ENCODE measurements at places on chromosomes 13 and 19.

GRCh38 chr19:47309038-47309437, 623 bp upstream of the C5AR1 start:
- DNase-seq = no peak

GRCh38 chr19:34991542-34992333, 8.4 kb upstream of the GRAMD1A start:
- DNase-seq = no peak

- no peak for DNase-seq
Observed at GRCh38 chr19:11624069-11624463, 26.8 kb downstream of the ZNF627 start.

GRCh38 chr19:35153701-35154524, 622 bp upstream of the FXYD5 start:
- no peak for DNase-seq

- no peak for DNase-seq
Observed at GRCh38 chr13:21010621-21011020, 50.8 kb downstream of the LATS2 start.

GRCh38 chr19:58393725-58394033, 1.8 kb upstream of the RNF225 start:
- DNase-seq = no peak

GRCh38 chr19:30254789-30255188, 117.4 kb upstream of the ZNF536 start:
- no peak for DNase-seq

GRCh38 chr19:810883-811489, 10.8 kb downstream of the PLPPR3 start:
- DNase-seq = no peak

DNA sequence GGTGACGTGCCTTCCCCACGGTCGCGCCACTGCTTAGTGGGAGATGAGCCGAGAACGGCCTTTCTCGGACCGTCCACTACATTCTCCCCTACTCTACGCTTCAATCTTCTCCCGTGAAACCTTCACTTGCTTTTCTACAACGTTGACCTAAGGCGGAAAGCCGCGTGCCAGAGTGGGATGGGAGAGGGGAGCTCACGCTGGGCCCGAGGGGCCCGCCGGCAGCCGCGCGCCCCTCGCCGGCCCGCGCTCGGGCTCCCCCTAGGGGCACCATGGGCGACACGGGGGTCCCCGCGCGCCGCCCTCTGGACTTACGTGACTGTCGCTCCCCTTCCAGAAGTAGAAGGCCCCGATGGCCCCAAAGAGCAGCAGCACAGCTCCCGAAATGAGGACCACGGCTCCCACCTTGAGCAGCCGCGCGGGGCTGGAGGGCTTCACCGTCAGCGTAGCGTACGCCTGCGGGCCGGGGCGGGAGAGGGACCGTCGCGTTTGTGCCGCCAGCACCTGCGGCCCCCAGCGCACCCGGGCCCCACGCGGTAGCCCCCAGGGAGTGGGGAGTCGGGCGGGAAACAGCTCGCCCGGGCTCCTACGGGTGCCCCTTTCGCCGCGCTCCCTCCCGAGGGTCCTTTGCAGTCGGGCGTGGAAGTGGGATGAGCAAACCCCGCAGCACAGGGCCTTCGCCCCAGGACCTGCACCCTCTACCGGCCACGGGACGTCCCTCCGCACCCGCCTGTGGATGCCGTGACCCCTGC, 727 bp downstream of the CNMD start:
- DNase-seq = no peak

DNA sequence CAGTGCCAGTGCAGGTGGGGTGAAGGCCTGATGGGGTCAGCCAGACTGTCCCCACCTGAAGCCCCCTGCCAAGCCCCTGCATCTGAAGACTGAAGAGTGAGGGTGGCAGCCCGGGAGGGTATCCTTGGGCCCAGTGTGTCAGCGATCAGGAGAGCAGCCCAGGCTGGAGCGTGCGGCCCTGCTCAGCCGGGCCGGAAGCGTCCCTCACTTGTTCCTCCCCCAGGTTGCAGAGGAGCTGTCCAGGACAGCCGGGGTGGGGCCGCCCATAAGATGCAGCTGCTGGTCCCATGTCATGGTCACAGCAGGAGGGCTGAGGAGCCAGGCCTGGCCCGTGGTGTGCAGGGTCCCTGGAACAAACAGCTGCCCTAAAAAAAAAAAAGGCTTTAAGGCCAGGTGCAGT, 55.4 kb downstream of the KDM4B start:
- no peak for DNase-seq

Measured in LNCaP clone FGC (cell line).